ENCODE measurements at places on chromosomes 13 and 19.
A peak's percentile ranks its signal among the peaks of the same experiment; 100 is the strongest.

DNA sequence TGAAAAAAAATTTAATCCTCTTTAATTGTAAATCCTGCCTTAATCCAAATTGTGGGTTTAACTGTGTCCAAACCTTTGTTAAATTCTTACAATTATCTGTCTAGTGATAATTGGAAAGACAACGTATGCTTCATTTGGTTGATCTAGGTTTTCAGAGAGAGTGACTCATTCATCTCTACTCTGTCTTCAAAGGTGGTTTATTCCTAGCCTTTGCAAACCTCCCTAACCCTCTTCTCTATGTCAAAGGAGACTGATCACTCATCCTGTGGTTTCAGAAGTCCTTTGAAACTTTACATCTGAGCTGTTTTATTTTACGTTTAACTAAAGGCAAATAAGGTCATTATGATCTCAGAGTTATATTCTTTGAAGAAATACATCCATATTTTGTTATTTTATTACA, 8.8 kb upstream of the OXGR1 start:
- H3K36me3 ChIP-seq, result no peaks in the 10 kb centered on the region
- H3K27ac ChIP-seq, result no peak overlapping the region
- no peaks in the 10 kb centered on the region for H3K4me1 ChIP-seq
- DNase-seq, result no peak
- H3K4me3 ChIP-seq, result no peak overlapping the region

- peaks cover 10% of the 10 kb centered on the region for H3K27me3 ChIP-seq
- no peak for DNase-seq
- H3K4me1 ChIP-seq, result no peaks in the 10 kb centered on the region
- H3K4me3 ChIP-seq, result no peak overlapping the region
Measured at GRCh38 chr13:102699504-102699903, 4.7 kb upstream of the METTL21C start.

DNA sequence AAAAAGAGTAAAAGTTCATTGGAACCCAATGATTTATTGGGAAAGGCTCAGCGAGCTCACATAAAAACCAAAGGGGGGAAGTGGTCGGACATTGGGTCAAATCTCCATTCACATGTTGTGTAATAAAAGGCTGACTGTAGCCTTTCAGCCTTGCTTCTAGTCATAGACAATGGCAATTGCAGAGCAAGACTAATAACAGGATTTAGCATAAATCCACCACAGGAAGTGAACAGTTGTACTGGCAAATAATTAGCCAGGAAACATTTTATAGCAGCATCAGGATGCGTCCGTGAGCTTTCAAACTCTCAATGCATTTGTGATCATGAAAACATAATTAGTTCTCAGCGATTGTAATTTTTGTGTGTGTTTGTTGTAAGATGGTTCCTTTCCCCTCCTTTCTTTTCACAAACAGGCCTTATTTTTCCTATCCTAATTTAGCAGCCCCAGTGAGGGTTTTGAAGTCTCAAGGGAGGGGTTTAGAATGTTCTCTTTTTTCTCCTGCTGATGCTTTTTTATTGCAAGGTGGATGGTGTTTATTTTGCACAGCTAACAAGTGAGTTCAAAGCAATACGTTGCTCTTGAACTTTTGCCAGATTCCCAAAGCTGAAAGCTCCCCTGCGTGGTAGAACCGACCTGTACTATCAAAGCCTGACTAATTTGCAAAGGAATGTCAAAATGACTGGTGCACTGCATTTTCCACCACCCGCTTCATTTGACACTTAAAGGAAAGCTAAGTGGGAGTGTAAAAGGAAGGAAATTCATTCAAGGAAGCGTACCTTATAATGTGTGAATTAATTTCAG, 105.6 kb downstream of the SPRY2 start:
- H3K36me3 ChIP-seq, result no peaks in the 10 kb centered on the region
- no peak overlapping the region for H3K27ac ChIP-seq
- no peak overlapping the region for H3K4me3 ChIP-seq
- H3K27me3 ChIP-seq, result no peaks in the 10 kb centered on the region
- no peaks in the 10 kb centered on the region for H3K4me1 ChIP-seq

DNA sequence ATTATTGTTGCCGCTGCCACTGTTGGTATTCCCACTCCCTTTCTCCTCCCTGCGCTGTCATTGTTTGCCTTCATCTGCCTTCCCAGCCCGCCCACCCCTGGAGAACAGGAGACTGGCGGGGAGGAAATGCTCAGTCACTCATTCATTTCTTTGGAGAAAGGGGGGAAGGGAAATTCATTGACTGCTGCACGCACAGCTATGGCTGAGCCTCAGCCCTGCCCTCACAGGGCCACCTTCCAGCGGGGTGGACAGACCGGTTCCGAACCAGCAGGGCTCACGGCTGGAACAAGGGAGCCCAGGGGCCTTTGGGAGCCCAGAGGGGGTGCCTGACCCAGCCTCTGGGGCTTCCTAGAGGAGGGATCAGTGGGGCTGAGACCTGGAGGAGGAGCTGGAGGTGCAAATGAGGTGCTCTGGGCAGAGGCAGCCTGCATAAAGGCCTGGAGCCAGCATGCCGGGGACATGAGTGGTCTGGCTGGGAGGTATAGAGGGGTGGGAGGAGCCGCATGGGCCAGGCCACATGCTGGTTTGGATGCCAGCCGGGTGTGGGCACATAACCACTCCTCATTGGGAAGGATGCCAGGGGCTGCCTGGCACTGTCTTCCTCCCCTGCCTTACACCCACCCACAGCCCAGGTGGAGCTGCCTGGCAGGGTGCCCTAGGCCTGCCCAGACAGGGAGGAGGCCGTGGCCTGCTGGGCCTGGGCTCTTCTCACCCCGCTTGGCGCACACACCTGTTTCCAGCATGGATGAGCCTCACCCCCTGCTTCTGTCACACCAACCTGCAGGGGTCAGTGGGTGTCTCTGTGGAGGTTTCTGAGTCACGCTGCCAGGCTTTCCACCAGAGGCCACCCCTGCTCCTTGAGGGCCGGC, 26.8 kb downstream of the PPP5C start:
- H3K27ac ChIP-seq, result no peak overlapping the region
- H3K4me3 ChIP-seq, result no peak overlapping the region
- H3K36me3 ChIP-seq, result peaks cover 27% of the 10 kb centered on the region
- DNase-seq, result no peak
- H3K4me1 ChIP-seq, result peaks cover 21% of the 10 kb centered on the region

DNA sequence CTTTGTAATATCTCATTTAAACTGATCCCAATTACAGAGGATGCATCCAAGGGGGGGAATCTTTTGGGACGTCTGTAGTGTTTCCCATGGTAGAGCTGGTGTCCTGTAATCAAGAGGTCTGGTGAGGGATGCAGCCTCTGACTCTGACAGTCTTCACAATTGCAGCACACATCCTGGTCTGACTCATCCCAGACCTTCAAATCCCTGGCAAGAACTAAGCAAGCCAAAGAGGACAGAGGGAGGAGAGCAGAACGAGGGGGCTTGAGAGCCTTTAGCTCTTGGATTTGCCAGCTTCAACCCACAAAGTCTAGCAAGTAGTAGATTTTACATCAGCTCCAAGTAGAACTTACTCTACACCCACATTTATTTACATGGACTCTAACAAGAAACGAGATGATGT, 17.3 kb upstream of the FCGBP start:
- DNase-seq, result no peak
- peaks cover 14% of the 10 kb centered on the region for H3K36me3 ChIP-seq
- H3K27me3 ChIP-seq, result peaks cover 3% of the 10 kb centered on the region
- H3K4me1 ChIP-seq, result peaks cover 62% of the 10 kb centered on the region
- H3K4me3 ChIP-seq, result peak overlapping the region; percentile 68

DNA sequence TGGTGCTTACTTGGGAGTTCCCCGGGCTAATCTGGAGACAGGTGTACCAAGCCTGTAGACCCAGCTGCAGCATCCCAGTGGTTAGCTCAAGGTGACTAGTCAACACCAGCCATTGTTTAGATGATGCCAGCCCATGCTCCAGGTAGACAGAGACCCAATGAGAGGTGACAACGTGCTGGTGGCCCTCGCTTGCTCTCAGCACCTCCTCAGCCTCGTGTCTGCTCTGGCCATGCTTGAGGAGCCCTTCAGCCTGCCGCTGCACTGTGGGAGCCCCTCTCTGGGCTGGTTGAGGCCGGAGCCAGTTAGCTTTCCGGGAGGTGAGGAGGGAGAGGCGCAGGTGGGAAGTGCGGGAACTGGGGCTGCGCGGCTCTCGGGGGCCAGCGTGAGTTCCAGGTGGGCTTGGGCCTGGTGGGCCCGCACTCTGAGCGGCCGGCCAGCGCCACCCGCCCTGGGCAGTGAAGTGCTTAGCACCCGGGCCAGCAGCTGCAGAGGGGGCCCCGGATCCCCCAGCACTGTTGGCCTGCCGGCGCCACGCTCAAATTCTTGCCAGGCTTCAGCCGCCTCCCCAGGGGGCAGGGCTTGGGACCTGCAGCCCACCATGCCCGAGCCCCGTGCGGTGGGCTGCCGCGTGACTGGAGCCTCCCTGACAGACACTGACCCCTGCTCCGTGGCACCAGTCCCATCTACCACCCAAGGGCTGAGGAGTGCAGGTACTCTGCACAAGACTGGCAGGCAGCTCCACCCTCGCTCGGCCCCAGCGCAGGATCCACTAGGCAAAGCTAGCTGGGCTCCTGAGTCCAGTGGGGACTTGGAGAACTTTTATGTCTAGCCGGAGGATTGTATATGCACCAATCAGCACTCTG, 85.9 kb upstream of the VSTM2B start:
- H3K27me3 ChIP-seq, result no peaks in the 10 kb centered on the region

DNA sequence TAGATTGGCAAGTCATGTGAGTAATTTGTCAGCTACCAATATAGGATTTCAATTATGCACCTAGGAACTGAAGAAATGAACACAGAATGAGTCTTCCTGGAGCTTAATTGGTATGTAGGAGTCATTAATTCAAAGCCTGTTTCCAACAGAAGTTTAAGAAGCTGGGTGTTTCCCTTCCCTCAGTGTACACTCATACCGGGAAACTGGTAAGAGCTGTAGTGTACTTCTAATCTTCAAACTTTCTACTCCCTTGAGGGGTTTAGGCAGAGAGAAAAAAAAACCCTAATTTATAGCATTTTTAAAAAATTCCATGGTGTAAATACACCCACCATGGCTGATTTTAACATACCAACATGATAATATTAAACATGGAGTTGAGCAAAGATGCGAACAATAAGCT, 665.7 kb upstream of the SLITRK5 start:
- DNase-seq, result no peak
- H3K27ac ChIP-seq, result no peak overlapping the region
- H3K4me1 ChIP-seq, result no peaks in the 10 kb centered on the region

- no peak overlapping the region for H3K4me3 ChIP-seq
- DNase-seq, result no peak
- no peaks in the 10 kb centered on the region for H3K27me3 ChIP-seq
- no peak overlapping the region for H3K27ac ChIP-seq
- H3K36me3 ChIP-seq, result peaks cover 6% of the 10 kb centered on the region
Measured at GRCh38 chr19:6213696-6214641, 65.8 kb downstream of the MLLT1 start.

DNA sequence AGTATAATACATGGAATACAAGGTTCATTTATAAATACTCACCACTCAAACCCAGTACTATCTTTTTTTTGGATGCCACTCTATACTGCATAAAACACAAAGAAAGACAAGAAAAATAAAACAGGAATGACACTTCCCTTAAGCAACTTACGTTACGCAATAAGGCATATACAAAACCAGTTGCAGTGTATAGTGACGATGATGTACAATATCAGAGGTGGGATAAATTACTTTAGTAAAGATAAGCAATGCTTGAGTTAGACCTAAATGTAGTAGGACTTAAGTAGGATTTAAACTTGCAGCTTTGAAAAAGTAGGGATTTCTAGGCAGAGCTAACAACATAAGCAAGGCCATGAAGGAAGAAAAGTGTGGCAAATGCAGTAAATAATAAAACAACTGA, 374.9 kb downstream of the SPRY2 start:
- H3K4me3 ChIP-seq, result no peak overlapping the region
- no peaks in the 10 kb centered on the region for H3K36me3 ChIP-seq
- DNase-seq, result no peak
- no peak overlapping the region for H3K27ac ChIP-seq
- H3K27me3 ChIP-seq, result no peaks in the 10 kb centered on the region

DNA sequence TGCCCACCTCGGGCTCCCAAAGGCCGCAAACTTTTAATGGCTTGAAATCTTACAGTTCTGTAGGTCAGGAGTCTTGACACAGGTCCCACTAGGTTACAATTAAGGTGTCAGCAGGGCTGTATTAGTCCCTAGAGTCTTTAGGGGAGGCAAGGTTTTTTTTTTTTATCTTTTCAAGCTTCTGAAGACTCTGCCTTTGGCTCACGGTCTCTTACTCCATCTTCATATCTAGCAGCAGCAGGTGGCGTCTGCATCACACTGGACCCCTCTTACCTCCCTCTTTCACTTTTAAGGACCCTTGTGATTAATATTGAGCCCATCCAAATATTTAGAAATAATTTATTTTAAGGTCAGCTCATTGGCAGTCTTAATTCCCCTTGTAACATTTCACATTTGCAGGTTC, 11.6 kb downstream of the MIR17HG start:
- no peak for DNase-seq
- no peak overlapping the region for H3K4me3 ChIP-seq
- peaks cover 58% of the 10 kb centered on the region for H3K36me3 ChIP-seq

- H3K4me1 ChIP-seq, result peaks cover 28% of the 10 kb centered on the region
- H3K27me3 ChIP-seq, result peaks cover 58% of the 10 kb centered on the region
- H3K4me3 ChIP-seq, result no peak overlapping the region
- H3K27ac ChIP-seq, result no peak overlapping the region
Measured at GRCh38 chr19:41997121-41997850, 3.3 kb upstream of the ATP1A3 start.

- H3K27me3 ChIP-seq, result peaks cover 10% of the 10 kb centered on the region
- no peaks in the 10 kb centered on the region for H3K4me1 ChIP-seq
- no peaks in the 10 kb centered on the region for H3K36me3 ChIP-seq
- no peak for DNase-seq
- no peak overlapping the region for H3K27ac ChIP-seq
- H3K4me3 ChIP-seq, result no peak overlapping the region
Measured at GRCh38 chr13:100694722-100695508, 20.3 kb upstream of the TMTC4 start.

GRCh38 chr13:47932950-47933923, 67.8 kb downstream of the SUCLA2 start:
- peaks cover 4% of the 10 kb centered on the region for H3K36me3 ChIP-seq
- no peak overlapping the region for H3K4me3 ChIP-seq
- no peak overlapping the region for H3K27ac ChIP-seq
- H3K4me1 ChIP-seq, result no peaks in the 10 kb centered on the region

- peaks cover 6% of the 10 kb centered on the region for H3K27me3 ChIP-seq
- H3K4me1 ChIP-seq, result no peaks in the 10 kb centered on the region
- H3K36me3 ChIP-seq, result no peaks in the 10 kb centered on the region
Measured at GRCh38 chr19:33998739-33999345, 173.5 kb upstream of the LSM14A start.

GRCh38 chr19:46023311-46023779, 492 bp upstream of the PGLYRP1 start:
- DNase-seq, result no peak
- peaks cover 10% of the 10 kb centered on the region for H3K4me1 ChIP-seq
- H3K27ac ChIP-seq, result no peak overlapping the region
- H3K36me3 ChIP-seq, result no peaks in the 10 kb centered on the region

DNA sequence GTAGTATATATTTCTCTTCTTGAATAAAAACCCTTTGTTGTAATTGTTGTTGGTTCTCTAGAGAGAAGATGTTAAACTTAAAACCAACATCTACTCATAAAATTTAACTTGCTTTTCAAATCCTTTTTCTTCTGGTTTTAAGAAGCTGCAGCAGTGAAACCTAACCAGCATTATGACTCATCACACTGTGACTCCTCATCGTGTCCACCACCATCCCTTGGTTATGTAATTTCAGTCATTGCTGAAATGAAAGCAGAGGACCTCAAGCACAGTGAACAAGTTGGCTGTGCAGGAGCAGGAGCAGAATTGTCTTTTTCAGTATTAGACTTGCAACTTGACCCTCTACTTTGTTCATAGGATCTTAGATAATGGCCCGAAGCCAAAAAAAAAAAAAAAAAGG, 64.9 kb upstream of the HTR2A start:
- no peaks in the 10 kb centered on the region for H3K36me3 ChIP-seq
- peaks cover 2% of the 10 kb centered on the region for H3K27me3 ChIP-seq
- no peak overlapping the region for H3K27ac ChIP-seq
- H3K4me3 ChIP-seq, result no peak overlapping the region
- no peak for DNase-seq
